Activated T-cell treated with anti-CD3 and anti-CD28 coated beads, Interleukin-2, amount 50 U/mL, for 4 hours (primary cell): ENCODE measurements at places on chromosomes 2 and 18. TPM values are rescaled to one million over a fixed set of nuclear protein-coding genes. Genes with fewer than 3 reads are reported as not detected.

GRCh38 chr2:222303828-222304736 lies 5.3 kb upstream of the PAX3 start:
- no peak for DNase-seq

Gene RNF152
- total RNA-seq, result 1.6 TPM

Gene ALK
- total RNA-seq, result not detected

GRCh38 chr2:226673314-226673723 lies 126.3 kb downstream of the IRS1 start:
- DNase-seq, result no peak

Gene ANKRD30B
- total RNA-seq, result not detected

DNA sequence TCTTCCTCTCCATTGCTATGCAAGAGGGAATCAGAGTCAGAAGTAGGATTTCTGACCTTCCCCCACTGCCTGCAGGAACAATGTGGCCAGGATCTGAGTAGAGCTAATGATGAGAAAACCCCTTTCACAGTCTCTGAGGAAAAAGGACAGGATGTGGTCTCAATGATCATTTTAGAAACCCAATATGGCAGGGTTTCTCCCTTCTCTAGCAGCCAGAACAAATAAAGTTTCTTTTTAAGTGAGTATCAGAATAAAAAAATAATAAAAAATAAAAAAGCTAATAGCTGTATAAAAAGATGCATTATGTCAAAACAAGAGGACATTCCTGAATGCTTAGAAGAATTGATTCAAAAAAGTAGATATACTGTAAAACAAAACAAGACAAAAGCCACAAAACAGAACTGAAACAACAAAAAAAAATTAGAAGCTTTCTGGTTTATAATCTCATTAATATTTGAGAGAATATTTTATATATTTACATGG lies 1124.9 kb upstream of the ZEB2 start:
- DNase-seq, result no peak

Gene TRABD2A
- total RNA-seq, result 22.2 TPM

- DNase-seq, result no peak
Measured at GRCh38 chr2:64836566-64836965, 152.6 kb upstream of the SLC1A4 start.

DNA sequence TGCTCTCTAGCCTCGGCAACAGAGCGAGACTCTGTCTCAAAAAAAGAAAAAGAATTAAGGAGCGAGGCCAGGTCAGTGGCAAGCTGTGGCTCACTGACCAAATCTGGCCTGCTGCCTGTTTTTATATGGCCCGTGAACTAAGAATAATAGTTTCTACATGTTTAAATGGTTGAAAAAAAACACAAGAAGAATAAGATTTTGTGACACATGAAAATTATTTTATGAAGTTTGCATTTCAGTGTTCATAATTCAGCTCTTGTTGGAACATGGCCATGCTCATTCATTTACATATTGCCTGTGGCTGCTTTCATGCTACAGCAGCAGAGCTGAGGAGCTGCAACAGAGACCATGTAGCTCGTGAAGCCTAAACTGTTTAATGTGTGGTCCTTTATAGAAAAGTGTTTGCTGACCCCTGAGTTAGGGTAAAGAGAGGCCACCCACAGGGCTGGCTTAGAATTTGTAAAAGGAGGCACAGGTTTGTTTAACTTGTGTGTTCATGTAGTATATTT lies 59.5 kb downstream of the MFSD6 start:
- DNase-seq, result no peak

DNA sequence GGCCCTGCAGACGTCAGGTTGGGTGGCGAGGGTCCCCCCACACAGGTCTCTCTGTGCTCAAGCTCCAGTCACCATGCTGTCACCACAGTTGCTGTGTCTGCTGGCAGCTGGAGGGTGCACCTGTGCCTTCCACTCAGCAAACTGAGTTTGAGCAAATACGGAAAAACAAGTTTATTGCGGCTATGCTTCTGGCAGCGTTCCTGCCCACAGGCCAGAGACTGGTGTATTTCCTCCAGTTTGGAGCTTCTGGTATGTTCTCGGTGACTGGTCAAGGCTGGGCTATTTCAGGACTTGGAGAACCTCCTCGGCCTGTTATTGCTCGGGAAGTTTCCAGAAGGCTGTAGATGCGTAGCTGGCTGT lies 132.6 kb downstream of the SEPTIN10 start:
- no peak for DNase-seq

Gene PLGLB2
- total RNA-seq, result 0.16 TPM

DNA sequence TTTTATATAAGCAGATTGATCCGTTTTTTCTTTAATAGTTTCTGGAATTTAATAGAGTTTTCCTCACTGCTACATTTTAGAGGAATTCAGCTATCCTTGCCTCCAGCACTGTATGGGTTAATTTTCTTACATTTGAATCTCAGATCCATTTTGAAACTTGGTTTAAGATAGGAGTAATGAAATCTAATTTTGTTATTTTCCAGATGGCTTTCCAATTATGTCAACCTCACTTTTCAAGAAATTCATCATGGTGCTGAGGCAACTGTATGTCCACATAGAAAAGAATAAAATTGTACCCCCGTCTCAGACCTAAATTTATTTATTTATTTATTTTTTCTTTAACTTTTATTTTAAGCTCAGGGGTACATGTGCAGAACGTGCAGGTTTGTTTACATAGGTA lies 105.1 kb downstream of the EPB41L5 start:
- no peak for DNase-seq

DNA sequence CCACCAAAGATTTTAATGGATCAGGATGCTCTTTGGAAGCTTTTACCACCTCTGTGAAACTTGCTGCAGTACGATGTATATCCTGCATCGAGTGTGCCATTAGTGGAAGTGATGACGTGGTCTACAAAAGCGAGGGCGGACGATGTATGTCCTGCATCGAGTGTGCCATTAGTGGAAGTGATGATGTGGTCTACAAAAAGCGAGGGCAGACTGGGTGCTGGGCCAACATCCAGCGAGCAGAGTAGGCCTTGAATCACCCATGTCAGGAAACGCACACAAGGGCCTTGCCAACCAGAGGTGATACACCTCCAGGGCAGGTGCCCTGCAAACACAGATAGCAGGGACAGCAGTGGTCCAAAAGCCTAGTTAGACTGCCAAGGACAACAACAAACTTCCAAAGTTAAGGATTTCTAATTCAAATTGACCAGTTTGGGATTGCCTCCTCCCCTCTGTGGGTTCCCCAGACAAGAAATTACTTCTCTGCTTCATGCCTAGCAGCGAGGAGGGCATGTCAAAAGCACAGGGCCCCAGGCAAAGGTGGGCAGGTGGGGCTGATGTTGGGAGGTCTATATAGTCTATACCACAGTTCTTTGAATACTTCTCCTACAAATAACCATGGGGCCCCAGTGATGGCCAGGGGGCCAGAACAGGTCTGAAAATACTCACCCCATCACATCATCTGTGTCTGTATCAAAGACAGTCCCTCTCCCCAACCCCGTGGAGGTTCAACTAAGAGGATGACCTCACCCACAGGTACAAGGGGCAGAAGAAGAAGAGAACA lies 70.2 kb downstream of the ADD2 start:
- no peak for DNase-seq

DNA sequence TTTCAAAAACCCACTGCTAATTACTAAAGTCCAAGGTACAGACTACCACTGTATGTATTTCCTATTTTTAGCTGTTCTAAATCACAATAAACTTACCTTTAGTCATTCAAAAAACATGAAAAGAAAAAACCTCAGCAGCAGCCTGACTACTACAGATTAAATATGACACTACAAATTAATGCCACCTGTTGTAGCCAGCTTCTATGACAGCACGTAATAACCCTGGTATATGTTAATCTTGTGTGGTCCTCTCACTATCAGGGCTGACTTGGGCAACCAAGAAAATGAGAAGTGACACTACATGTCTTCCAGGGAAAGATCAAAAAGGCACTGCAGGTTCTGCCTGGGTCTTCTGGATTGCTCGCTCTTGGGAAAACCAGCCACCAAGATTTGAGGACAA lies 90.6 kb upstream of the FAM124B start:
- DNase-seq, result no peak
